Heart right ventricle (tissue), 16 donors: ENCODE measurements at places on chromosomes 6 and 20. TPM values are rescaled to one million over a fixed set of nuclear protein-coding genes. Genes with fewer than 3 reads are reported as not detected.

The WFDC10A gene
- not detected for total RNA-seq

The RFX6 gene
- not detected for total RNA-seq

The ZNF391 gene
- total RNA-seq, result 0.85 TPM

The PAX1 gene
- total RNA-seq, result not detected

The STK35 gene
- 17.2 TPM for total RNA-seq

The NKX2-2 gene
- total RNA-seq, result not detected

The NOTCH4 gene
- 21.5 TPM for total RNA-seq

The SIRPD gene
- total RNA-seq, result not detected

The GATA5 gene
- 0.11 TPM for total RNA-seq

The CST4 gene
- not detected for total RNA-seq

The HAO1 gene
- not detected for total RNA-seq

The BANF2 gene
- not detected for total RNA-seq

The SMIM29 gene
- 23.3 TPM for total RNA-seq

The PDE10A gene
- 10.0 TPM for total RNA-seq

The CASP8AP2 gene
- total RNA-seq, result 14.0 TPM
